RWPE1 (cell line): ENCODE measurements at places on chromosomes 4 and X.

DNA sequence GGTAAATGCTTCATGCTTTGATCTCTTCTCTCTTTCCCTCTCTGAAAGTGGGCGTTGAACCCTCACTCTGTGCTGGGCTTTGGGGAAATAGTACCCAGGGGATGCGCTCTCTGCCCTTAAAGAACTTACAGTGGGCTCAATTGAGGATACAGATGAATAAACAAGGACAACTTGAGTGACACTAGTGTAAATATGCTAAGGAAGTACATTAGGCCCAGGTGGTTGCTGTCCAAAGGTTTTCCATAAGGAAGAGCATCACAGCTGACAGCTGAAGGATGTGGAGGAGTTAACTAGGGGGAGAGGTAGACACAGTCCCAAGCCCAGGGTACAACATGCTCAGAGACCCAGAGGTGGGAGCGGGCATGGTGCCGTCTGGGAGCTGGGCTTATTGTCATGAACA lies 49.4 kb downstream of the TENM3 start:
- DNase-seq: no peak

- peak; percentile 30 for DNase-seq
These were observed 169.9 kb upstream of the RBPJ start for GRCh38 chr4:26150948-26151347.

- DNase-seq: no peak
These were observed 25.4 kb upstream of the RASL11B start for GRCh38 chr4:52836678-52837077.

GRCh38 chr4:123393721-123394120 lies 2.9 kb upstream of the SPRY1 start:
- DNase-seq: no peak

DNA sequence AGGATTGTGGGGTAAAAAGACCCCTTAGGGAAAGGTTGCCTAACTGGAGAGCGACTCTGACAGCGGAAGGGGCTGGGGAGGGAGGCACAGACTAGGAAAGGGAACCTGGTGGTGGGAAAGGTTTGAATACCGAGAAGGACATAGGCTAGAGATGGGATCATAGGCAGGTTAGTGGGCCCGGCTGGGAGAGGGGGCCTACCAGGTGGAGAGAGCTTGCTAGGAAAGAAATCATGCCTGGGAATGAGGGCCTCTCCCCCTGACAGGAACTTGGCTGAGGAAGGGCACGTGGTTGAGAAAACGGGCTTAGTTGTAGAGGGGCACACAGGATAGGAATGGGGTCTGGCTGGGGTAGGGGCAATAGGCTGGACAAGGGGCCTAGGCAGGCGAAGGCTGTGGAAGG lies 4.4 kb downstream of the OTUD6A start:
- DNase-seq: no peak

- DNase-seq: no peak
These were observed 645.4 kb upstream of the TENM3 start for GRCh38 chr4:181597766-181598165.

DNA sequence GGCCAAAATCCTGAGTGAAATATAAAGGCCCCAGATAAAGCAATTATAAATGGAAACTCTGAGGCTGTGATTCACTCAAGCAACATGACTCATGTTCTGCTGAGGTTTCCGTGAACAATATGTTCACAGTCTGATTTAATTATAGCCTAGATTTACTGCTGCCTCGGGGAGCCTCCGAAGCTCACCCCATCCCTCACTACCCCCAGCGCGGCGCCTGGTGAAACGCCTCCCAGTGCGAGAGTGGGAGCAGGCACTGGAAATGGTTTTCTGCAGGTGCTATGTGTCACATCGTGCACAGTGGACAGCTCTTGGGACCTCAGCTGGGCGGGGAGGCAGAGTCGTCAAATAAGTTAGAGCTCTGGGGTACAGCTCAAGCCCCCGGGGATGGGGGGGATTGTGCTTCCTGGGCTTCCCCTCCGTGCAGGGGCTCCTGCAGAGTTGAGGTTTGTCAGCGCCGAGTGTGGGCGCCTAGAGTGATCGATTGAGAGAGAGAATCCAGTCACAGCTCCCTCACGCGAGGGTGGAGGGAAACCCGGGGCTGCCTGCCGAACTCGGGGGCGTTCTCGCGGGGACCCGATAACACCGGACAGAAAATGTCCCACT lies 110.6 kb downstream of the PHKA2 start:
- peak; percentile 56 for DNase-seq

DNA sequence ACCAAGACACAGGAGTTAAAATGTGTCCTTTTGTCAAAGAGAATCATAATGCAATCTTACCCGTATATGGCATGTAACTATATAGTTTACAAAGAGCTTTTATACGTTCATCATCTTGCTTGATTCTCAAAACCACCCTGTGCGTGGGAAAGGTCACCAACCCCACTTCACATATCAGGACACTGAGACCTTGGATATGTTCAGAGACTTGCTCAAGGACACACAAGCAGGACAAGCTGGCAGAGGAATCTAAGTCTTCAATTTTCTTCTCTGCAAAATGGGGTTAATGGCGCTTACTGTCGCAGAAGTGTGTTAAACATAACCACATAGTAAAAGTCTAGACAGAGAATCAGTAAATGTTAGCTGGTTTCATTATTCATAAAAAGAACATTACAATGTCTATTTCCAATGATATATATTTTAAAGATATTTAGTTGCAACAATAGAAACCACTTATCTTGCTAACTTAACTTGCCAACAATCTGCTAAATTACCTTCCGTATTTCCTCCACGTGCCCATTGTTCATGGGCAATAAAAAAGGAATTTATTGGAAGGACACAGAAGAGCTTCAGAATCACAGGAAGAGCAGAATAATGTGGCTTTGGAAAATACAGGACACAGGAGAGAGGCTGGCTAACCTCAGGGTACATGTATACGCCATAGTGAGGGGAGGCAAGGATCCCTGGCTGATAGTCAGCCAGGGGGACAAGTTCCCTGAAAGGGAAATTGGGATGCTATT lies 64.6 kb upstream of the TAPT1 start:
- DNase-seq: no peak

DNA sequence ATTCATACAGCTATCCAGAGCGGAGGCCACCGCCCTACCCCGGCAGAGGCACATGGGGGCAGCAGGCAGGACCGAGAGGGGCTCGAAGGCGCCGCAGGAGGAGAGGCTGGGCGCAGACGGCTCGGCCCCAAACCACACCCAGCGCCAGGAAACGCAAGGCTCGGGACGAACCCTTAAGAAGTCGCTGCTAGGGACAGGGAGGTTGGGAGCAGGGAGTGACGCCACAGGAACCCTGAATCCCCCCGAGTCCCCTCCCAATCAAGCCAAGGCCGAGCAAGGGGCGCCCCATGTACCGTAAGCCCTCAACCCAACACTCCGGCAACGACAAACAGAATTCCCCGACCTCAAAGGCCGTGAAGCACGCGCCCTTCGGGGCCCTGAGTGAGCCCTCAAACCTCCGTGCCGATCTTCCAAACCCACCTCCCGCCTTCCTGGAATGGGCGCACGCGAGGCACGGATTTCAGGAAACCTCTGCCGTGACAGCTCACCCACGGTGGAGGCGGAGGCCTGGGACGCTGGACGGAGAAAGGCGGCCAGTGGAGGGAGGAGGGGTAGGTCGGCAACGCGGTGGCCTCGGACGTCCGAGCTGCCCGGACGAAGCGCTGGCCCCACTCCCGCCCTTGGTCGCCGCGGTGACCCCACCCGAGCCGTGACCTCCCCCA lies 1.8 kb downstream of the ZFYVE28 start:
- DNase-seq: no peak

GRCh38 chr4:1208266-1208961 lies 36.0 kb upstream of the SPON2 start:
- DNase-seq: no peak

- peak; percentile 5 for DNase-seq
These were observed 194.7 kb downstream of the CPEB2 start for GRCh38 chr4:15197005-15197404.

- no peak for DNase-seq
These were observed 655.7 kb upstream of the INTU start for GRCh38 chr4:126976850-126977632.

DNA sequence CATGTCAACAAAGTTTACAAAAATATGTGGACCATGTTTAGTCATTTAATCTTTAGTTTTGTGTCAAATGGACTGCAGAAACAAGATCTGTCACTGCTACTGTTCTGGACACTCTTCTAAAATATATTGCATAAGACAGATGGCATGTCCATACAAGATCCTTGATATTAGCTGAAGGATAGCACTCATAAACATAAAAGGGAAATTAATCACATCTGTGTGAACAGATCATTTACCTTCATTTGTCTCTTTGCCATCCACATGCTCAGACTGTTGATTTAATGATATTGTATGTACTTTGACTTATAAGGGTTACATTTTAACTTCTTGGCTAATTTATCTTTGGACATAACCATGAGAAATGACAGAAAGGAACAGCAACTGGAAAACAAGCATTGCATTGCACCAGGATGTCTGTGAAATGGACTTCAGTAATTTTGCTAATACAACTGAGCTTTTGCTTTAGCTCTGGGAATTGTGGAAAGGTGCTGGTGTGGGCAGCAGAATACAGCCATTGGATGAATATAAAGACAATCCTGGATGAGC lies at the start of gene UGT2B7:
TSS of gene UGT2B7 (plus strand) at position 364 of the 546 bp plus-strand sequence. CDS start at position 411, 47 bp downstream.
- DNase-seq: peak; percentile 31

DNA sequence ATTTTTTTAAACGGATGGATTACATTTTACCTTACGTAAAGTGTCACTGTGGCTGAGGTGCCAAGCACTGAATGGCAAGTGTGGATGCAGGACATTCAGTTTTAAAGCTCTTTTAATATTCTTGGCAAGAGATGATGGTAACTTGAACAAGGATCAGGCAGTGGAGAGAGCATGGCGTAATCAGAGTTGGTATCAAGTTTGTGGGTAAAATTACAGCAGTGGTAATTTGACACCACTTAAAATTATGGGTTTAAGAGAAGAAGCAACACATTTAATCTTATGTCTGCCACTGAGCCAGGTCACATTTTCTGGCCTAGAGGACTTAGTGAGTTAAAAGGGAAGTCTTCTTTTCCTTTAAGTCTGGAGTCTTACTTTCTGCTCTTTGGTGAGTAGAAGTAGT lies 100.5 kb downstream of the NAA11 start:
- DNase-seq: no peak

- DNase-seq: no peak
These were observed 19.8 kb upstream of the TMLHE start for GRCh38 chrX:155632431-155633100.

- no peak for DNase-seq
These were observed 185.1 kb upstream of the DIPK2B start for GRCh38 chrX:45385757-45386156.

DNA sequence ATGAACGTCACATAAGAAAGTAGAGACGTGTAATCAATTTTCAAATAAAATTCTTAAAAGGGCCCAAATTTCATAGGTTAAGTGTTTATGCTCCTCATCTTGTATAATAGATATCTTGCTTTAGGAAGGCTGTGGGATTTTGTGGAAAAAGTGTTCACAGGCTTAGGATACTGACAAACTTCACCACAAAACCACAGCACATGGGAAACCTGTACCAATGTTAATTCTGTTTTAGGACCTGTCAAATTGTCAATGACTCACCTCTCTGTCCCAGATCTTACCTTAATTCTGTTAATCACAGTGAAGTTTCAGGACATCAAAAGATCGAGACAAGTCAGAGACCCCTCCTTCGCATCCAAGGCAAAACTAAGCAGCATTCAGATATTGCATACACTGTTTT lies 24.2 kb downstream of the FGFBP1 start:
- no peak for DNase-seq

DNA sequence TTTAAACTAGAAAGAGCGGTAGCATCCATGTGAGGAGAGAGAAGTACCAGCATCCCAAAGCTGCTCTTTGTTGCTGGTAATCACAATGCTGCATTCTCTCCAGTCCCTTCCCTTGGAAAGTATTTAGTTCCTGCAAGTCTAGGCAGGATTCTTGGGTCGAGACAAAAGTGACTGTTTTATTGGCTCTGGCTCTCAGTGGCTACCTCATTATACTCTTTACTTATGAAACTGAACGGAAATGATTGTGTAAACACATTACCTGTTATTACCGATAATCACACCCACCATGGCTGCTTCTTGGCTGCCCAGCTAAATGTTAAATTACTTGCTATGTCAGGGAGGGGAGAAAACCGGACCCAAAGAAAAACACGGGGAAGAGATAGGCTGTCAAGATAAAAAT lies 26.2 kb downstream of the ATXN3L start:
- peak; percentile 56 for DNase-seq

DNA sequence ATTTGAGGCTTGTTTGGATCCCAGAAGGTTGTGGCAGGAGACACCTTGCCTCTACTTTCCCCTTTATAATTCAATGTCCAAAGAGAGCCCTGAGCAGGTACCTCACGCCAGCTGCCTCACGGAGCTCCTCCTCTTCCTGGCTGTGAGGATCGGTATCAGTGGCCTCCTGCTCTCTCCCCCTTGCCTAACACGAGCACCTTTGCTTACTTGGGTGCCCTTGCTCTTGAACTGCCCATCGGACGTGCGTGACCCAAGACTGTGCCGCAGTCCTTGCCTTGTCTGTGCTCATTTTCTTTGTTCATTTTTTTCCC lies 27.8 kb upstream of the MSANTD1 start:
- no peak for DNase-seq

GRCh38 chr4:184416913-184417734 lies 57.2 kb downstream of the IRF2 start:
- DNase-seq: no peak

DNA sequence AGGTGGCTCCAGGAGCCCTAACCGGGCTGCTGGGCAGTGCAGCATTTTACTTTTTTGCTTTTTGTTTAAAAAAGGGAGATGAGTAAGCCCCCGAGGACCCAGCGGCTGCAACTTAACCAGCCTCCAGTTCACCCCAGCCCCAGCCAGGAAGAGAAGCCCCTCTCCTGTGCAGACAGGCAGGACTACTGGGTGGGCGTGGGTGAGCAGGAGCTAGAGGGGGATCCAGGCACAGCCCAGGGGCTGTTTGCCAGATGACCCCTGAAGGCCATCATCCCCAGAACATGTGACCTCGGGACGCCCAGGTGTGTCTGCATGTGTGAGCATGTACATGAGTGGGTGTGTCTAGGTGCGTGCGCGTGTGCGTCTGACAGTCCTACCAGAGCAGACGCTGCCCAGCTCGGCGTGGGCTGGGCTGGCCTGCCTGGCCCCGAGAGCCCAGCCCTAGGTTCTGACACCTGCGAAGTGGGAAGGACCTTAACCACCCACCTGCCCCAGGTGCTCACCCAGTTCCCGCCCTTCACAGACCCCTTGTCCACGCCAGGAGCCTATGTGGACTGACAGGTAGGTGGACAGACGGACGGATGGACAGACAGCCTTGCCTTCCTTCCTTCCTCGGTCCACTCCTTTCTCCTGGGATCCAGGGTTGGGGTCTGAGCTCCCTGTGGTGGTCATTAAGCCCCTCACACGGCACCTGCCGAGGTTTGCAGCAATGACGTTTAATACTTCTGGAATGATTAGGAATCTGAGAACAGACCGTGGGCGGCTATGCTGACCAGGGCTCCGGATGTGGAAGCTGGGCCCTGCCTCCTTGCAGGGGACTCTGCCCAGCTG lies 7.8 kb upstream of the HAUS3 start:
- DNase-seq: no peak

GRCh38 chr4:178316211-178316610 lies 874.0 kb upstream of the AGA start:
- no peak for DNase-seq

DNA sequence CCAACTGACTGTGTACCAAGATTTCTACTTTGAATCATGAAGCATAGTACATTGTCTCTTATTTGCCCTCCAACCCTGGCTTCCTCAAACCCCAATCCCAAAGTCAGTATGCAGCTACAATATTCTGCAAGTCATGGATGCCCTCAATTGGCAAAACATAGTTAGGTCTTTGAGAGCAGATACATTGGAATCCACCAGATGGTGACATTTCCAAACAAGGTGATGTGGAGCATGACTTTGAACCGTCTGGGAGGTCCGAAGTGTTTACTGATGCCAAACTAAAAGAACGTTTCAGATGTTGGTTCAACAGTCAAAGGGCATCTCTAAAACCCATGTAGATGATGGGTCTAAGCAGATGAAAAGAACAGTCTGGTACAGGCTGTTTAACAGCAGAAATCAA lies 43.7 kb upstream of the FRMD7 start:
- no peak for DNase-seq
